Kidney epithelial cell (primary cell): ENCODE measurements at places on chromosomes 13 and 19.

DNA sequence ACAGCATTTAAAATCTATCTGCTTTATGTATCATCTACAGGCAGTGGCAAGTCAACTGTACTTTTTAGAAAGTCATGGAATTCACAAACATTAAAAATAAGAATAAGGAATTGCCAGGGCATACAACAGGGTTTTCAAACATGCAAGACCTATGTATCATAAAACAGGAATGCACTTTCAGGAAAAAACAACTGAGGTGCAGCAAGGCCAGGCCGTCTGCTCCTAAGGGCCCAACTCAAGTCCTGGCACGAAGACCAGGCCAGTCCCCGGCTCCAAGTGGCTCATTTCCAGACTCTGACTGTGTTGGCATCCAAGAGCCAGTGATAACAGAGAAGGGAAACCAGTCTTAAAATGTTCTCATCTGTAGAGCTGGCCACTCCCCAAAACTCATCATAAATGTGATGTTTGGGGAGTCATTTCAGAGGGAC lies 7.1 kb downstream of the RFX2 start:
- no peak for DNase-seq

DNA sequence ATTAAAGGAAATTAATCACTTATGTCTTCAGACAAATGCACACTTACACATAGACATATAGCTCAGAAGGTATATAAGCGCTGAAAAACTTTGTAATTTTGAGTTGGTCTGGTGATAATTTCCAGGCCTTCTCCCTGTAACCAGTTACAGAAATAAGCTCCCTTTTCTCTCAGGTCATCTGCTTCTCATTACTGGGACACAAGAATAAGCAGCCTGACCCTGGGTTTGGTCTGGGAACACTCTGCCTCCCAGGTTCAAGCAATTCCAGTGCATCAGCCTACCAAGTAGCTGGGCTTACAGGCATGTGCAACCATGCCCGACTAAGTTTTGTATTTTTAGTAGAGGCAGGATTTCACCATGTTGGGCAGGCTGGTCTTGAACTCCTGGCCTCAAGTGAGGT lies 274.5 kb downstream of the LMO7 start:
- DNase-seq, result no peak

GRCh38 chr19:42212886-42213285 lies 4.6 kb downstream of the DEDD2 start:
- no peak for DNase-seq

GRCh38 chr13:58239774-58240268 lies 608.3 kb downstream of the PCDH17 start:
- DNase-seq, result no peak

DNA sequence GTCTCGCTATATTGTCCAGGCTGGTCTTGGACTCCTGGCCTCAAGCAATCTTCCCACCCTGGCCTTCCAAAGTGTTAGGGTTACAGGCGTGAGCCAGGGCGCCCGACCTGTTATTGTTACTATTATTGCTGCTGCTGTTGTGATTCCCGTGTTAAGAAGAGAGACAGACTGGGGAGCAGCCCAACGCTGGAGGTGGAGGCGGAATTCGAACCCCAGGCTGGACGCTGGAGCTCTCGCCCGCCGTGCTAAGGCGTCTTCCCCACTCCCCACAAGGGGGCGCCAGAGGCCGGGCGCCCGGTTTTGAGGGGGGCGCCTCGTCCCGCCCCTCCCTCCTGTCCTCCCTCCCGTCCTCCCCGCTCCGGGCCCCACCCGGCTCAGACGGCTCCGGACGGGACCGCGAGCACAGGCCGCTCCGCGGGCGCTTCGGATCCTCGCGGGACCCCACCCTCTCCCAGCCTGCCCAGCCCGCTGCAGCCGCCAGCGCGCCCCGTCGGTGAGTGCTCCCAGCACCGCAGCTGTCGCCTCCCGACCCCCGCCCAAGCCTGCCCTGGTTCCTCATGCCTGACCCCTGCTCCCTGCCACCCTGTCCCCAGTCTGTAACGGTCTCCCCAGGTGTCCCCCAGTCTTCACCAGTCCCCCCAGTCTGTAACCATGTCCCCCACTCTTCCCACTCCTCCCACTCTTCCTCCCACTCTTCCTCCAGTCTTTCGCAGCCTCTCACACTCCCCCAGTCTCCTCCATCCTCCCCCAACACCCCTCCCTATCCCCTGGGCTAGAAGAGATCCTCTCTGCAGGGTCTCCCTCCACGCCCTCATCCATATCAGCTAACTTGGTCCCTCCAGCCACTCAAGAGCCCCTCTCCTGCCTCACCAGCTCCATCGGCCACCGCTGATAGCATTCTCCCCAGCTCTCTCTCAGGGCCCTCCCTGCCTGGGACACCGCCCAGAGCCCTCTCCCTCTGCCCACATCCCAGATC lies at the start of gene EHD2:
Gene EHD2, plus strand, starts transcription at position 377 of the 976 bp plus-strand sequence. CDS start 3,191 bp downstream, outside the sequence.
- DNase-seq, result no peak

GRCh38 chr13:75489502-75490263 lies 7.7 kb upstream of the TBC1D4 start:
- DNase-seq, result no peak

- no peak for DNase-seq
Measured at GRCh38 chr13:39894586-39894985, 239.1 kb downstream of the COG6 start.

DNA sequence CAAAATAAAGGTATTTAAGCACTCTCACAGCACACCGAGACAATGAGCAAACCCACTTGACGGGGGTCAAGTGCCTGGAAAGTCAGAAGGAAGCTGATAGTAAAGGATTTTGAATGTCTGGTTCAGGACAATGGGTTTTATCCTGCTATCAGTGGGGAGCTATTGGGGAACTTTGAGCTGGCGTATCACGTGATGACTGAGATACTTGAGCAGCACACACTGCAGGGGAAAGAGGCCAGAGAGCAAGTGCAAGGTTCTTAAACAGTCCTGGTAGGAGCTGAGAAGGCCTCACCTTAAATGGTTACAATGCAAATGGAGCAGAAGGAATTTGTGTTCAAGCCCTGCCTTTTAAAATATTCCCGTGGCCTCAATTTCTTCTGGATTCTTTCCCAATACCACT lies 225.3 kb downstream of the LACC1 start:
- no peak for DNase-seq

DNA sequence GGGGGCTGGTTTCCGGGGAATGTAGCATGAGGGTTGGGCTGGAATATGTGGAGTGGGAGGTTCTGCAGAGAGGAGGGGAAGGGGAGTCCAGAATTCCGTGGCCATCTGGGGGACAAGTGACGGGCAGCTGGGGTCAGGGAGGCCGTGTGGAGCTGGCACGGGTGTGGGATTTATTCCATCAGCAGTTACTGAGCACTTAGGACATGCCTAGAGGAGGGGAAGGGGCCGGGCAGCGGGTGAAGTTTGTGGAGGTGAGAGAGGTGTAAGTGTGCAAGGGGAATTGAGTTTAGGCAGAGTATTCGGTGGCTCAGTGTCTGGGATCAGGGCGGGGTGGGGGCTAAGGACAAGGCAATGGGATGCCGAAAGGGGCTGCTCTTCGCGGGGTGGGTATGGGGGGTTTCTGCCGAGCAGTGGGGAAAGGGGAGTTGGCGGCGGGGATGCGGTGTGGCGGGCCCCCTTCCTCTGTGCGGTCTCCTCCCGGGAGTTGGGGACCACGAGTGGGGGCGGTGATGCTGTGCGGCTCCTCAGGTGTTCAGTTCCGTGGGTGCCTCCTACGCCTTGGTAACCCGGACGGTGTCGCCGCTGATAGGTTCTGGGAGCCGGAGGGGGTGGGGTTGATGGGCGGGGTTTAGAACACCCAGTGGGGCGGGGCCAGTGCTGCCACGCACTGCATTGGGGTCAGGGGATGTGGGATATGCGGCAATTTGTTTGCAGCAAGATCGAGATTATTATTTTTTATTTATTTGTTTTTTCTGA lies 5.4 kb downstream of the CCDC61 start:
- DNase-seq, result no peak

DNA sequence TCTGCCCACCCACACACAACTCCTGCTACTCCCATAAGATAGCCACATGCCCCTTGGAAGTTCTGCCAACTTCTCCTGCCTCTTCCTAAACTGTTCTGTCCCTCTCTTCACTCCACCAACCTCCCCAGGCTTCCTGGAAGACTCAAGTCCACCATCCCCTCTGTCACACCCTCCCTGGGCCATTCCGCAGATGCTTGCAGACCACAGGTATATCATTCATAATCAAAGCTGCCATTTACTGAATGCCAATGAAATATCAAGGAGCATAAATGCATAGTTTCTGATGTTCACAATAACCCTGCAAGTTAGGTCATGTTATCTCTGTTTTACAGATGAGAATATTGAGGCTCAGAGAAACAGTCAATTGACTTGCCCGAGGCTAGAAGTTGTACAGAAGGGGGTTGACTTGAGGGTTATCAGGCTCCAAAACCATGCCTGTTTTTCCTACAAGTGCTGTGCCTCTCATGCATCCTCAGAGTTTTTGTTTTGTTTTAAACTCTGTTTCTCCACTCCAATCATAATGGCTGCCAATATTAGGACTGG lies 135.6 kb downstream of the SLC7A1 start:
- DNase-seq, result no peak

DNA sequence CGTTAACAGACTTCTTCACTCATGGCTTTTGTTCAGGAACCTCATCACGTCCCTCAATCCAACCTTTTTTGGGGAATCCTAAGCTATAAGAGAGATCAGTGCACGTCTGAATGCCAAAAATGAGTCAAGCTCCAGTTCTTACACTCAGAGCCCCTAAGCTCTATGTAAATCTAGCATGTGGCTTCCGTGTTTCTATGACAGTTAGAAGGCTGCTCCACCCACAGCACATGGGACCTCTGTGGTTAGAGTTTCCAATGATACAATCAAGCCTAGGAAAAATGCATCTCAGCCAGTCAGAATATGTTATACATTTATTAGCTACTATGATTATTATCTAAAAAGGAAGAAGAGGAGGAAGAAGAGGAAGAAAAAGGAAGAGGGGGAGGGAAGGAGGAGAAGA lies 135.9 kb downstream of the ENOX1 start:
- DNase-seq, result no peak

DNA sequence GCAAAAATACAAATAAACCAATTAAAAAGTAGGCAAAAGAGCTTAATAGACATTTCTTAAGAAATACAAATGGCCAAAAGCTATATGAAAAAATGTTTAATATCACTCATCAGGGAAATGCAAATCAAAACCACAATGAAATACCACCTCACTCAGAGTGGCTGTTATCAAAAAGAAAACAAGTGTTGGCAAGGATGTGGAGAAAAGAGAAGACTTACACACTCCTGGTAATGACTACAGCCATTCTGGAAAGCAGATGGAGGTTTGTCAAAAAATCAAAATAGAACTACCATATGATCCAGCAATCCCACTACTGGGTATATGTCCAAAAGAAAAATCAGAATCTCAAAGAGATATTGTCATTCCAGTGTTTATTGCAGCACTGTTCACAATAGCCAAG lies 223.5 kb upstream of the SLC10A2 start:
- no peak for DNase-seq

- DNase-seq, result no peak
Measured at GRCh38 chr13:75537401-75538365, at the start of gene COMMD6. TSS of gene COMMD6 (minus strand) at chr13:75537841. CDS start at chr13:75537805, 36 bp downstream.

DNA sequence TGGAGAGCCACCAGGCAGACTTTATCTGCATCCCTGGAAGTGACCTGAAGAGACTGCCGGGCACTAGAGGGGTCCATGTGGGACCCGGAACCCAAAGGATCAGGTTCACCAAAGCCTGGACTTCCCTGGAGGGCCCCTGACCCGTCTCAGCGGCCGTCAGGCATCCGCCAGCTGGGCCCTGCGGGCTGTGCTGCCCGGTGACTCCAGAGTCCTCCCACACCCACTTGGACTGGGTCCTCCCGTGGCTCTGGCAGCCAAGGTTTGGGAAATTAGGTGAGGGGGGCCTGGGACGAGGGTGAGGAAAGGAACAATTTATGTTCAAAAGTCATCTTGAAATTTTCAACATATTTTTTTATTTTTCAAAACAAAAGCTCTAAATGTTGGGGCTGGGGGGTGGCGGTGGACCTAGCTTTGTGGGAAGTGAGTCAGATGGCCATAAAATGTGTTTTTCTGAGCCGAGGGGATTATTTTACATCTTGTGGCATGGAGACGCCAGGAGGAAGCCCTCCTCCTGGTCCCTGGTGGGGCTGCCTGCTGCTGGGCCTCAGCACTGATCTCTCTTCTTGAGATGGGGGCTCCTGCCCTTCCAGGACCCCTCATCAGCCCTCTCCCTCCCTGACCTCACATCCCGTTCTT lies 20.2 kb downstream of the CEBPA start:
- DNase-seq, result no peak

DNA sequence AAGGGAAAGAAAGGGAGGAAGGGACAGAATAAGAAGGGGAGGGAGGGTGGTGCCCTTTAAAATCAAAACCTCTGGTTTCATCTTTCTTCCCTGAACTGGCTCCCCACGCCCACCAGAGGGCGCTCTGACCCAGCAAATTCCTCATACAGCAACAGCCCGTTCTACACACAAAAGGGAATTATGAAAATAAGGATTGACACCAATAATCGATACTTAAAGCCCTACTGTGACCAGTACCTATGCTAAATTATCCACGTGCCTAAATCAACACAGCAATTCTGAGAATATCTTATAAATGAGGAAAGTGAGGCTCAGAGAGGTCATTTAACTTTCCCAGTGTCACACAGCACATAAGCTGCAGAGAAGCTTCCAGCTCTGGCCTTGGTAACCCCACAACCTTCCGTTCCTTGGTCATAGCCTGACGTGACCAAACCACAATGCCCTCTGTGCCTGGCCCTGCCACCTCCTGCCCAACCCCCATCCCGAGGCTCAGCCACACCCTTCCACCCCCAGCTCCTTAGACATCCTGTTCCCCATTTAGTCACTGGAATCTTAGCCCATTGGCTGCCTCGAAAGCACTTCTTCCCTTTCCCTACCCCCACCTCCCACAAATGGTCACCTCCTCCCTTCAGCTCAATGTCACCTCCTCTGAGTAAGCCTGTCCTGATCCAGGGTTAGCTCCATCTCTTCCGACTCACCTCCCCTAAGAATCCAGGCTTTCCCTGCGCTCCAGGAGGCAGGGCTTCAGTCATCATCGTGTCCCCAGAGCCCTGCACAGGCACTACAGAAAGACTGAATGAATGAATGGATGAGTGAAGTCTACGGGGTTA lies 34.2 kb upstream of the PNMA8B start:
- no peak for DNase-seq

- no peak for DNase-seq
Measured at GRCh38 chr19:41951686-41952172, 7.4 kb downstream of the RABAC1 start.

- no peak for DNase-seq
Measured at GRCh38 chr13:101535192-101535746, 82.8 kb downstream of the ITGBL1 start.

DNA sequence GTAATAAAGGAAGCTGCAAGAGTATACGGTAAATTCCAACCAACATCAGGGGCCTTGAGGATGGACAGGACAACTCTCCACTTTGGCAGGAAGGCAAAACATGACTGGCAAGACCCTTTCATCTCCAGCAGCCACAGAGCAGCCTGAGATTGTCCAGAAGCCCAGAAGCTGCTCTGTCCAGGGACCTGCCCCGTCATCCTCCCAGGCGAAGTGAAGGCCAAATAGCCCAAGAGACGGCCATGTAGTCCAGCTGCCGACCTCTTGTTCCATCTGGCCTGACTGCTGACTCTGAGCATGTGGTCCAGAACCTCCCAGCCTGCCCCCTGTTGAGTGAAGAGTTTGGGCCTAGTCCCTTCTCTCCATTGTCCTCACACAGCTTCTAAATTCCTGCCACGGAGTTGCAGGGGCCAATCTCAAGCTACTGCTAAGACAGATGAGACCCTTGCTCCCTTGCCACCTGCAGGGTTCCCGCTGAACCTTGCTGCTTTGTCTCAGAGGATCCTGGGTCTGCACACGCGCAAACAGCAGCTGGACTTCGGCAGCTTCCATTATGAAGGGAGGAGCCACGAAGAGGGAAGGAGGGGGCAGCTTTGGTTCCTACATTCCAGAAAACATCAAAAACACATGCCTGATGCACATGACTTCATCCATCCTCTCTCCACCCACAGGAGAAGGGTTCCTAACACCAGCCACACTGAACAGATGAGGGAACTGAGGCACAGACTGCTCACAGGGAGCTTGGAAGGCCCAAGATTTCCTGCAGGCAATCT lies 196.9 kb downstream of the KATNAL1 start:
- DNase-seq, result no peak
